ENCODE measurements at places on chromosomes 12 and 14.
A peak's percentile ranks its signal among the peaks of the same experiment; 100 is the strongest.

GRCh38 chr12:125283521-125283920, 218.3 kb downstream of the AACS start:
- DNase-seq, result no peak

DNA sequence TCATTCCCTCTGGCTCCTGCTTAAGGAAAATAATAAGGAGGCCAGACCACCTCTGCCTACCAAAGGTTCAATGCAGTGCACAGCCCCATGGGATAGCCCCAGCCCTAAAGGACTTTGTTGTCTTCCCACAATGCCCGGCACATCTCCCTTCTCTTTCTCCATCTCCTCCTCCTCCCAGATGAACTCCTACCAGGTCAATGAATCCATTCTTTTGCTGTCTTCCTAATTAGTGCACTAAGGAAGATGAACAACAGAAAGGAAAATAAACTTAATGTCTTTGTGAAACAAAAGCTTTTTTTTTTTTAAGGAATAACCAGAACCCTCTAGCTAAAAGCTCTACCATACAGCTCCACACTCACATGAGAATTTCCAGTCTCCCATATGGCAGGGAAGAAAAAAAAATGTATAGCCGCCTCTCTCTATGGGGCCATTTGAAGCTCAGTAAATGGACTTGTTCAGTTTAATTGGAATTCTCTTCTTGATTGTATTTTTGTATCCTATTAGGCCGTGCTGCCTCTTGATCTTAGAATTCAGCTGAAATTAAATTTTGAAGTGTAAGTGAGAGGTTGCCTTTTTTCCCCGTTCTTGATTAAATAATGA, 41.8 kb upstream of the HSPB8 start:
- no peak for DNase-seq

GRCh38 chr12:105538880-105539279, 208.4 kb downstream of the C12orf75 start:
- DNase-seq, result no peak

DNA sequence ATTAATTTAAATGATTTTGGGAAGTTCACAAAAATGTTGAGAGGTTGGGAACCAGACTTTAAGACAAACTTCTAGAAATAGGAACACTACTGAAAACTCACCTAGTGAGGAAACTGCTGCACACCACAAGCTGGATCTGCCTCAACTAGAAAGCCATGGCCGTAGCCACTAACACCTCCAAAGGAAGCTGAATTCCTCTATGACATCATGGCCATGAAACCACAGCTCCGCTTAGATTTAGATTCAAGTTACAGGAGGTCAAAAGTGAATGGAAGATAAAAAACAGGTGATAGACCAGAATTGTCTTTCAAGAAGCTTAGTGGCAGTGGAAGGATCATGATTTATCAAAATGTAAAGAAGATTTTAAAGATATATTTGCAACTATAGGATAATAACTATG, 208.8 kb upstream of the ALG10 start:
- DNase-seq, result no peak

DNA sequence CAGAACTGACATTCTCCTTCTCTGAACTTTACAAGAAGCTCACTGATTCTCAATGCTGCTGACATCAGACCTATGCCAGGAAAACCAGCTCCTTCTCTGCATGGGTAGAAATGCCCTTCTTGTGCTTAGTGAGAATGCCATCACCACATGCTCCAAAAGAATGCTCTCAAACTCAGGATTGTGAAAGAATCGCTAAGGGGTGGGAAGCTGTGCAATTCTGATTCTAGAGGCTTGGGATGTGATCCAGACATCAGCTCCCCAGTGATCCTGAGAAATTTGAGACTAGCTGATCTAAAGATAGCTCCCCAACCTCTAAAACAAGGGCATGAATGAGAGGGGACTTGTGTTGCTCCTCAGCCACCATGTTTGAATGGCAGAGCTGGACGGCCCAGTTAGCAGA, 113.2 kb downstream of the DPF3 start:
- no peak for DNase-seq

- peak; percentile 21 for DNase-seq
Measured at GRCh38 chr12:39378341-39378740, 64.6 kb downstream of the KIF21A start.

- no peak for DNase-seq
Measured at GRCh38 chr14:92323916-92324818, 1.2 kb downstream of the SLC24A4 start.

DNA sequence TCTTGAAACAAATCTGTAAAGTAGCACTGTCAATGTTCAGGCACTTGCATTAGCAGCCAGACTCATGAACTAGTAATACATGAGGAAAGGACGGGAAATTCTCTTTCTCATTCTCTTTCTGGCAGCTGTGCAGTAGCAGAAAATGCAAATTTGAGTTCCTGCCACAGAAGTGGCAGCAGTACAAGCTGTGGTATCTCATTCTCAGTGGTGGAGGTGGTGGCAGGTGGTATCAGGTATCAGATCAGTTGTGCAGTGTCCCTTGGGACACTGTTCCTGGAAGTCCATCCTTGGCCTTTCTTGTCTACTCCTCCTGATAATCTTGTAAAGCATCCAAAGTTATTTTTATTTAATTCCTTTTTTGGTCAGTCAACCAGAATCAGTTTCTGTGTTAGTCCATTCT, 103.0 kb downstream of the C12orf42 start:
- DNase-seq, result no peak

- DNase-seq, result no peak
Measured at GRCh38 chr14:103157969-103158368, 34.7 kb downstream of the TNFAIP2 start.

DNA sequence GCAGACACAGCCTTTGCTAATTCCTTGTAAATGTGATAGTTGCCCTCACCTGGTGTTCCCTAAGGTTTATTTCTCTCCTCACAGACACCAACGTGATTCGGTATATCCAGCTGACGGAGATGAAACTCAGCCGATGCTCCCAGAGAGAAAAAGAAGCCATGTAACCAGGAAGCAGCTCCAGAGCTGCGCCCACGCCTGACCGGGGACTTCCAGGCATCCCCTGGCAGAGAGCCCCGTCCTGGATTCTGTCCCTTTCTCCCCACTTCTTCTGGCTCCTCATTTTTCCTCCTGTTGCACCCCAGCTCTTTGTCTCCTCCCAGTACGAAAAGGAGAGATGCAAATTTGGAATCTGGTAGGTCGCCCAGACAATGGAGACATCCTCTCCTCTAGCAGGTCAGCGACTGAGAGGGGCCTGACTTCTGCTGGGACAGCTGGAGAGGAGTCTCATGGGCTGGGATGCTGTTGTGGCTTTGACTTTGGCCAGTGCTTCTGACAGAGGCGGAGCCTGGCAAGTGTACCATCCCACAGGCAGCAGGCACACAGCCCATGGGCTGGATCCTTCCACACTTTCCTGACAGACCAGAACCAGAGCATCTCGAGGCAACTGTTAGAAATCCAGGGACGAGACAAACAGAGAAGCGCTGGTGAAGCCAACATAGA, 29.4 kb downstream of the TTC9 start:
- DNase-seq, result no peak

DNA sequence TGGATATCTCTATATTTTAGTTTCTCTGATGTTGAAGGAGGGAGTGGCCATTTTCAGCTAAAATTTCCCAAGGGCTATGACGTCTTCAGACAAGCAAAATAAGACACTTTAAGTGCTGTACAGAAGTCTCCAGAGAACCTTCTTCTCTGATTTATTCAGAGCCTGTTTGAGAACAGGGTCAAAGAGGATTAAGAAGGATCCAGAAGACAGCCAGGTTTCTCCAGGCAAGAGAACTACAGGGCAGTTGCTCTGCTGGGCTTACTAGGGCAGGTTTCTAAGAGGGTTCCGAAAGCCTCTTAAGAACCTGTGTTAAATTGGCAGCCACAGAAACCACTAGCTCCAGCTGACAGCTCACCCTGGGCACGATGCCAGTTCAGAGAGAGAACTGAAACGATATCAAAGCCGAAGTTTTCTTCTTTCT, 1.2 kb downstream of the MGP start:
- peak; percentile 78 for DNase-seq

- DNase-seq, result no peak
Measured at GRCh38 chr14:103693515-103693914, 21.7 kb downstream of the XRCC3 start.

DNA sequence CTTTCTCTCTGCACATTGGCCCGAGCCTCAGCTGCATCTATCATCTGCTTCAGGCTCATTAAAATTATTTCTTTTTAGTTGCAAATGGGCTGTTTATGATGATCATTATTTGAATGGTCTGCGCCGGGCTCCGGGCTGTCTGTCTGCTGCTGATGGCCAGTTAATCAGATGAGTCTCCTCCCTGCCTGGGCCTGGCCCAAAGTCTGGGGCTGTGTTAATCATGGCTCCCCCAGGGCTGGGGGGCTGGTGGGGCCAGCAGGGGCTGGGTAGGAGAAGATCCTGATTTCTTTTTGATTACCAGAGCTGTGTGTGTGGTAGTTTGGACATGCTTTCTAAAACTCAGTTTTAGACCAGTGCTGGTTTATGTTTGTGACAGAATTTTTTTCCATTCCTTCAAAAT, 159.1 kb downstream of the PHETA1 start:
- DNase-seq, result no peak

DNA sequence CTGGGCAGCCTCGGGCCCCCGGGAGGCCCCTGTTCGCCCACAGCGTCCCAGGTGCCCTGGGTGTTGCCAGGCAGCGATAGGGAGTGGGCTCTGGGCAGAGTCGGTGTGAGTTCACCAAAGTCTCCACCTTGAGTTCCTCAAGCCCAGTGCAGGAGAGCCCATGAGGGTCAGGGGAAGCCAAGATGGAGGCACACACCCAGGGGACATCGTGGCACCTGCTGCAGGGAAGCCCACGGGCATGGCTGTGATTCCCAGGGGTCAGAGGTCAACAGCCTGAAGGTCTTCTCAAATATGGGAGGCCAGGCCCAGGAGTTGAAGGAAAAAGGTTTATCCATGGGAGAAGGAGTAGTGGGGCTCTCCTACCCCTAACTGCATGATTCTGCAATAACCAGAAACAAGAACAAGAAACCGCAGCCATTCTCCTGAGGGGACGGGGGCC, 148.8 kb downstream of the ADGRD1 start:
- no peak for DNase-seq

- DNase-seq, result no peak
Measured at GRCh38 chr14:84543859-84544258, 986.1 kb upstream of the FLRT2 start.

DNA sequence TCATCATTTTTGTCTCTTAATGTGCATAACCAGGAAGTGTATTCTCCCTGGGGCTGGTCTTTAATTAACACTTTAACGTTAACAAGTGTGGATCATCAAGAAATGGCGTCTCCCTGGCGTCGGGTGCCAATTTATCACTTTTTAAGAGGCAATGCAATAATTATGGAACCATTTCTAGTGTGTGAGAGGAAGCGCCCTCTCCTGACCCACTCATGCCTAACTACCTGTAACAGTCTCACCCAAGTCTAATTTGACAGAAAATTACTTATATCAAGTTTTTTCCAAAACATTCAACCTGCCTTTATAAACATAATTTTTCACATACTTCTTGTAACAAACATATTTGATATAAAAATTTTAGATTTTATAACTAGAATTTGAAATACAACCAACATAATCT, 905.3 kb upstream of the MDGA2 start:
- DNase-seq, result no peak

All from NCI-H1694 (cell line).